ENCODE measurements at places on chromosomes 7 and 10. TPM values are rescaled to one million over a fixed set of nuclear protein-coding genes. Genes with fewer than 3 reads are reported as not detected.

Gene EIF4EBP2
- total RNA-seq: 24.7 TPM

Gene NPC1L1
- under 0.01 TPM for total RNA-seq

Gene CCL24
- total RNA-seq: not detected

Gene ITPRIP
- total RNA-seq: 19.7 TPM

Gene TM9SF3
- 197 TPM for total RNA-seq

Gene FFAR4
- total RNA-seq: not detected

Gene MAGI2
- 3.3 TPM for total RNA-seq

Gene SPDYE9
- not detected for total RNA-seq

Gene FAM13C
- 3.9 TPM for total RNA-seq

Gene NEUROG3
- total RNA-seq: not detected

Gene ELAPOR2
- 7.1 TPM for total RNA-seq

Gene GATA3
- 0.28 TPM for total RNA-seq

Gene STAM
- 16.1 TPM for total RNA-seq

Gene HOGA1
- 0.56 TPM for total RNA-seq

Gene IDI2
- not detected for total RNA-seq

Gene STX1A
- total RNA-seq: 27.1 TPM

Gene VWA2
- total RNA-seq: under 0.01 TPM

Gene CTAGE6
- 0.58 TPM for total RNA-seq

Gene CLDN3
- not detected for total RNA-seq

Gene PLAC9
- total RNA-seq: 12.8 TPM

Gene ZSCAN25
- total RNA-seq: 10.2 TPM

Gene HOXA7
- not detected for total RNA-seq
